ENCODE measurements at places on chromosomes 3 and 15.
A peak's percentile ranks its signal among the peaks of the same experiment; 100 is the strongest.

GRCh38 chr3:169334991-169335390, 328.5 kb downstream of the MECOM start:
- DNase-seq, result no peak

- peak; percentile 71 for DNase-seq
Observed at GRCh38 chr3:49377483-49377882, 19.3 kb upstream of the GPX1 start.

DNA sequence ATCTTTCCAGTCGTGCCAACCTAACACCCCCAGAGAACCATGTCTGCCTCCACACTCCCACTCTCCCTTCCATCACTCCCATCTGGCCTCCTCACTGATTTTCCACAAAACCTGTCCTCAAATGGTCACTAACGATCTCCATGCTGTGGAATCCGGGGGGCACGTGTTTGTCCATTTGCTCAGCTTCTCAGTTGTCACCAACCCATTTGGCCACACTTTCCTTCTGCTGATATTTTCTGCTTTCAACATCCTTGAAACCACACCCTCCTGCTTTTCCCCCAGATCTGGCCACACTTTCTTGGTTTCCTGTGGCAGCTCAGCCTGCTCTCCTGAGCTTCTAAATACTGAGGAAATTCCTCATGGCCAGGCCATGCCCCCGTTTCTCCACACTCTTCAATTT, 257.2 kb upstream of the NSMCE3 start:
- DNase-seq, result no peak

DNA sequence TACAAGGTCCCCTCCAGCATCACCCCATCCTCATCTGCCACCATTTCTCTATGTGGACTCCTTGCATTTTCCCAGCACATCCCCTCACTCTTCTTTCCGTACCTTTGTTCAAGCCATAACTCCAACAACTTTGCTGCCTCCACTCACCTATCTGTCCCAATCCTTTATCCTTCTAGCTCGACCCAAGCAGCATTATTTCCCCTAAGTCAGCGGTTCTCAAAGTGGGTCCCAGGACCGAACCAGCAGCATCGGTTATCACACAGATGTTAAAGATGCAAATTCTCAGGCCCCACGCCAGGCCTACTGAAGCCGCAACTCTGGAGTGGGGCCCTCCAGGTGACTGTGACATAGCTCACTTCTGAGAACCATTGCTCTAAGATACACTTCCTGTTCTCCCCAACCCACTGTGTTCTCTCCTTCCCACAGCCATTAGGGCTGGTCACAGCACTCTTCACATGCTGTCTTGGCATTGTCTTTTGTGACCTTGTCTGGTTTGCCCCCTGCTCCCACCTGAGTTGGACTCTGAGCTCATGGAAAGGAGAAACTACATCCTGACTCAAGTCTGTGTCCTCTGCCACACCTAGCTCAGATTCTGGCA, 56.2 kb downstream of the AAGAB start:
- DNase-seq, result no peak

- DNase-seq, result no peak
Observed at GRCh38 chr15:73714695-73715301, 30.6 kb downstream of the CD276 start.

DNA sequence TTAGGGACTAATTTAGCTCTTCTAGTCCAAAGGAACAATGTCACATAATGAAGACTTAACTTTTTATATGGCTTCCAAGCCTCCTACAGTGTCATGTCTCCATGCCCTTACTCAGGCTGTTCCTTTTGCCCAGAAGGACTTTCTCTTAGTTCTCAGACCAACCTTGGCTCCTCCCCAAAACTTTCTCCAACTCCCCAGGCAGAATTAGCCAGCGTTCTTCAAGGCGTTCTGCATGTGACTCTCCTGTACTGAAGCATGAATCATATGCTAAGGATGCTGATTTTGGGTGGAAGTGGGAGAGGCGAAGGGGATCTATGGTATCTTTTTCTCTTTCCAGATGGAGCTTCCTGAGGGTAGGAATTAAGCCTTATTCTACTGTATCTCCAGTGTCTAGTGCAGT, 335.1 kb upstream of the ICE2 start:
- no peak for DNase-seq

- no peak for DNase-seq
Observed at GRCh38 chr15:101533371-101534140, 44.0 kb upstream of the PCSK6 start.

DNA sequence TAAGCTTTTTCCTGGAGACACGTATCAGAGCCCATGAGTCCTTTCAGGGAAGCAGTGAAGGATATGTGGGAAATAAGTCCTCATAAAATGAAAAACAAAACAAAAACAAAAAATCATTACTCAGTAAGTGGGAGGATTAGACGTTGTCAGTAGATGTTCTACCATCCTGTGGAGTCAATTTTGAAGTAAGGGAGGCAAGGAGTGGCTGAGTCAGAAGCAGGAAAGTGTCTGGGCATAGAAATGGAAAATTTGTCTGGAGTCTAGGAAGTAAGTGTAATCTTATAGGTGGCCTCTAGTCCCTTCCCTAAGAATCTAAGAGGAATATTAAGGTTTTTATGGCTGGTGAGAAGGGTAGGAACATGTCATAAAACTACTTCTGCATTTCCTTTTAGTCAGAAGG, 339.8 kb upstream of the SEMA6D start:
- no peak for DNase-seq

Measured in brain microvascular endothelial cell (primary cell).